Calu3 (cell line): ENCODE measurements at places on chromosomes 5 and 9. TPM values are rescaled to one million over a fixed set of nuclear protein-coding genes. Genes with fewer than 3 reads are reported as not detected.

PAPPA gene
- total RNA-seq: not detected in 2 replicates

ICE1 gene
- total RNA-seq: 27.8 and 29.8 TPM in 2 replicates

EPB41L4A gene
- total RNA-seq: 27.6 and 28.6 TPM in 2 replicates

MOB3B gene
- total RNA-seq: 7.6 and 10.8 TPM in 2 replicates

CTNND2 gene
- 19.6 and 23.0 TPM in 2 replicates for total RNA-seq

WNK2 gene
- 81.2 and 85.7 TPM in 2 replicates for total RNA-seq

CCDC152 gene
- total RNA-seq: 15.7 and 16.3 TPM in 2 replicates

ALDOB gene
- 7.1 and 7.4 TPM in 2 replicates for total RNA-seq

NANS gene
- total RNA-seq: 43.0 and 47.5 TPM in 2 replicates

F2RL1 gene
- 122 and 147 TPM in 2 replicates for total RNA-seq

- no peaks in the 10 kb centered on the region for H3K36me3 ChIP-seq
- H3K4me1 ChIP-seq: no peaks in the 10 kb centered on the region
- H3K27me3 ChIP-seq: peaks cover 66% of the 10 kb centered on the region
- DNase-seq: peak; percentile 53
- H3K4me3 ChIP-seq: no peak overlapping the region
Measured at GRCh38 chr5:150846654-150847333, 473 bp downstream of the IRGM start.

DNA sequence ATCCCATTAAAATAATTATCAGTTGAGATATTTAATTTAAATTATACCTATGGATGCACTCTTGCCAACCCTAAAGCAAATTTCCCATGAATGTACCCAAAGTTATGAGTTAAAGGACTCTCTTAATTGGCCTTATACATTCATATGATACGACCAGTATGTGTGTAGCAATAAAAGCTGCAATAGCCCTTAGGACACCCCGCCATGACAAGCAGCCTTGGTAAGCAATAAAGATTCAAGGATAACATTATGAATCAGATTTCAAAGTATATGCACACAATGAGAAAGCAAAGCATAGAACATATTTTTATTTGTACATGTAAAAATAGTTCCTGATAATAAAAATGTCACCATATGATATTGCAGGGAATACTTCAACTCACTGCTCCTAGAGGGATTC, 1699.3 kb upstream of the CDH9 start:
- H3K4me1 ChIP-seq: no peaks in the 10 kb centered on the region
- DNase-seq: no peak
- no peaks in the 10 kb centered on the region for H3K36me3 ChIP-seq
- H3K27me3 ChIP-seq: no peaks in the 10 kb centered on the region

DNA sequence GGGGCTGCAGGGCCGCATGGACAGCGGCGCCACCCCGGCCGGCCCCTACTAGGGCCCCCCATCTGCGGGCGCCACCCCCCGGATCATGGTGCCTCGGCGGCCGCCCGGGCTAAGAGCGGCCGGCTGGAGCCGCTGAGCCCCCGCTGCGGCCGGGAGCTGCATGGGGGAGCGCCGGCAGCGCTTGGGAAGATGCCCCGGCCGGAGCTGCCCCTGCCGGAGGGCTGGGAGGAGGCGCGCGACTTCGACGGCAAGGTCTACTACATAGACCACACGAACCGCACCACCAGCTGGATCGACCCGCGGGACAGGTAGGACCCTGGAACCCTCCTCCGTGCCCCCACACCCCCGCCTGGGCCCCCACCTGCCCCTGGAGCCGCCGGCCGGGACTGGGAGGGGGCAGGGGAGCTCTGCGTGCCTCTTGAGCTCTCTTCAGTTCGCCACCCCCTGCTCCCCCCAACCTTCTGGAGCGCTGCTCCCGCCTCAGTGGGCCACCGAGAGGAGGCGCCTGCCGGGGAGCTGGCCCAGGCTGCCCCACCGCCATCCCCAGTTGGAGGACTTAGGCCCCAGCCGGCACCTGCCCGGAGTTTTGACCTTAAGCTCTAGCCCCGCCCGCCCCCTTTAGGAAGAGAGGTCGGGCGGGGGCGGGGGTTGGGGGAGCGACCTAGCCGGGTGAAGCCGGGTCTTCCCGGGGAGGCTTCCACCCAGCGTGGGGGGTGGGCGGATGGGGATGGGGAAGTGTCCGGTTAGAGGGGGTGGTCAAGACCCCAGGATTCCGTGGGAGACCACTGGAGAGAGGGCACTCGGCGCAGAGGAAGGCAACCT, 730 bp downstream of the WWC1 start:
- H3K27me3 ChIP-seq: no peaks in the 10 kb centered on the region
- peak overlapping the region; percentile 97 for H3K4me3 ChIP-seq
- peaks cover 80% of the 10 kb centered on the region for H3K4me1 ChIP-seq
- peaks cover 85% of the 10 kb centered on the region for H3K36me3 ChIP-seq
- peak; percentile 60 for DNase-seq

DNA sequence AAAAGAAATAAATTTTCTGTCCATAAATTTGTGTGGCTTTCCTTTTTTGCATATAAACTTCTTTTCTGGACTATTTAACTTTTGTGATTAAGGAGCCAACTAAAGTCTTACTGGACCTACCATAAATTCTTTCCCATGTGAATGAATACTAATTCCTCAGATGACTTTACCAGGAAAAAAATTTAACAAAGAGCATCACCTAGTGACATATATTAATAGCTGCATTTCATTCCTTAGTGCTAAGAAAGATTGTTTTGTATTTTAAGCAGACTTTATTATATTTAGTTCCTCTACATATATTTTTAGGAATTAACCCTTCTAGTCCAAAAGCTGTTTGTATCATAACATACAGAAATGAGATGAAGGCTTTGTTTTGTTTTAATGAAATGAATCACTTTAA, 64.4 kb downstream of the C9orf85 start:
- no peak overlapping the region for H3K27ac ChIP-seq
- no peak overlapping the region for H3K4me3 ChIP-seq
- H3K27me3 ChIP-seq: no peaks in the 10 kb centered on the region
- no peaks in the 10 kb centered on the region for H3K4me1 ChIP-seq

GRCh38 chr5:22651355-22651754, 201.8 kb downstream of the CDH12 start:
- no peaks in the 10 kb centered on the region for H3K36me3 ChIP-seq
- H3K27me3 ChIP-seq: no peaks in the 10 kb centered on the region
- peaks cover 9% of the 10 kb centered on the region for H3K4me1 ChIP-seq
- H3K27ac ChIP-seq: no peak overlapping the region

GRCh38 chr5:158921441-158922262, 178.1 kb downstream of the EBF1 start:
- no peaks in the 10 kb centered on the region for H3K4me1 ChIP-seq
- peaks cover 90% of the 10 kb centered on the region for H3K27me3 ChIP-seq
- no peak for DNase-seq
- H3K4me3 ChIP-seq: no peak overlapping the region

GRCh38 chr9:132201139-132201538, 39.3 kb downstream of the NTNG2 start:
- no peak overlapping the region for H3K27ac ChIP-seq
- H3K4me1 ChIP-seq: no peaks in the 10 kb centered on the region
- H3K4me3 ChIP-seq: no peak overlapping the region
- H3K27me3 ChIP-seq: peaks cover 72% of the 10 kb centered on the region
- no peak for DNase-seq

GRCh38 chr9:38670542-38671371, 49.2 kb downstream of the FAM240B start:
- no peak overlapping the region for H3K27ac ChIP-seq
- no peak overlapping the region for H3K4me3 ChIP-seq
- H3K36me3 ChIP-seq: no peaks in the 10 kb centered on the region
- DNase-seq: no peak

DNA sequence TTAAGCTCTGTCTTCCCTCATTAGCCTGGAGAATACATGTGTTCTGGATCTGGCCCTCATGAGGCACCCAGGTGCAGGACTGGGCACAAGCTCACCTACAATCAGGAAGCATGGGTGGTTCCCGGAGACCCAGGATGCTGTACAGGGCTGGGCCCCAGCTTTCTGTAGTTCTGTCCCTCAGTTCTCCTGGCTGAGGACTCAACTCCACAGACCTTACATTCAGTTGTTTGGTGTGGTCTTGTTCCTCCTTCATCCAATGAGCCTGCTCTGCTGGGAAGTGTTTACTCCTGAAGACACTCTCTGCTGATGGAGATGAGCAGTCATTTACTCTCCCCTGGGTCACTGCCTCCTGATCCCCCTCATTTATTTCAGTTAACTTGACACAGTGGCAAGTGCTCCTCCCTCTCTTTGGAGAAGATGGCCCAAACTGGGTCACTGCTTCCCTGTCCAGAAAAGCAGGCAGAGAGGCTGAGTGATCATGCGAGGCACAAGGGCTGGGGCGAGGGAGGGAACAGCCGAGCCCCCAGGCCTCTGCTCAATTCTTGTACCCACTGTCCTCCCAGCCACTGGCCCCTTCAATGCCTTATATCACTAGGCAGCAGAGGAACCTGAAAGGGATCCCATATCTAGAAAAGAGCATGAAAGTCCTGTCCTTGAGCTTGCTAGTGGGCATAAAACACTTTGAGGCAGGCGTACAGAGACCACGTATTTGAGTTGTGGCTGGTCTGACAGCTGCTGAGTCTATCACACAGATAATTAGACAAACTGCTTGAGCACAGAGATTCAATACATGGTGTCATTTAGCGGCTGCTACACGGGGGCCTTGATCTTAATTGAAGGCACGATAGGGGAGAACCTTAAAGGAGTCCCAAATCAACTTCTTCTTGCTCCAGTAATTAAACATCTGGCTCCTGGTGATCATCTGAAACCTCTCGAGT, 221.7 kb downstream of the FSTL4 start:
- H3K4me3 ChIP-seq: no peak overlapping the region
- H3K27ac ChIP-seq: no peak overlapping the region
- no peaks in the 10 kb centered on the region for H3K4me1 ChIP-seq
- DNase-seq: no peak
- H3K36me3 ChIP-seq: no peaks in the 10 kb centered on the region
- H3K27me3 ChIP-seq: peaks cover 86% of the 10 kb centered on the region

DNA sequence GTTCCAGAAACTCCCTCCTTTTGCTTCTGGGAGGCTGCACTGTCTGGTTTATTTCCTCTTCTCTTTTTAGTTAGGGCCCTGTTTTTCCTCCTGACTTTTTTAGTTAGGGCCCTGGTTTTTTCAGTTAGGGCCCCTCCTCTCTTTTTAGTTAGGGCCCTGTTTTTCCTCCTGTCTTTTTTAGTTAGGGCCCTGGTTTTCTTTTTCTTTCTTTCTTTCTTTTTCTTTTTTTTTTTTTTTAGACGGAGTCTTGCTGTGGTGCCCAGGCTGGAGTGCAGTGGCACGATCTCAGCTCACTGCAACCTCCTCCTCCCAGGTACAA, 15.1 kb downstream of the GSN start:
- no peaks in the 10 kb centered on the region for H3K27me3 ChIP-seq
- DNase-seq: no peak
- peak overlapping the region; percentile 98 for H3K27ac ChIP-seq
- peaks cover 54% of the 10 kb centered on the region for H3K36me3 ChIP-seq
- peaks cover 81% of the 10 kb centered on the region for H3K4me1 ChIP-seq

DNA sequence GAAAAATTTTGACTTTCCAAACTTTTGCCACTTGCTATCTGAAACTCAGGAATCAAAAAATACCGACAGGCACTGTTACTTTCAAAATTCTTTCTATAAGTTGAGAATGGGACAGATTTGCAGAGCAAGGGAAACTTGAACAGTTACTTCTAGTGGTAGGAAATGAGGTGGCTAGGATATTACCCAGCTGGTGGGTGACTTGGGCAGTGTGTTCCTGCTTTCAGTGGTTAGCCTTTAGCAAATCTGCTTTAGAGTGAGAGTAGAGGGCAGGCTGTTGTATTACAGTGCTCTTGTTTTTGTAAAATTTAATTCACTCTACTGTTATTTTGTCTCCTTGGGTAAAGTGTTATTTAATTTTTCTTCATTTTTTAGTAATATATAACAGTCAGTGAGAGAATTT, 40.2 kb upstream of the ROPN1L start:
- H3K4me1 ChIP-seq: no peaks in the 10 kb centered on the region
- no peak overlapping the region for H3K27ac ChIP-seq
- H3K27me3 ChIP-seq: no peaks in the 10 kb centered on the region
- peaks cover 26% of the 10 kb centered on the region for H3K36me3 ChIP-seq
- DNase-seq: no peak
- H3K4me3 ChIP-seq: no peak overlapping the region

- no peak for DNase-seq
- no peak overlapping the region for H3K27ac ChIP-seq
- no peak overlapping the region for H3K4me3 ChIP-seq
- peaks cover 8% of the 10 kb centered on the region for H3K4me1 ChIP-seq
Measured at GRCh38 chr9:14147738-14148137, 166.2 kb downstream of the NFIB start.

DNA sequence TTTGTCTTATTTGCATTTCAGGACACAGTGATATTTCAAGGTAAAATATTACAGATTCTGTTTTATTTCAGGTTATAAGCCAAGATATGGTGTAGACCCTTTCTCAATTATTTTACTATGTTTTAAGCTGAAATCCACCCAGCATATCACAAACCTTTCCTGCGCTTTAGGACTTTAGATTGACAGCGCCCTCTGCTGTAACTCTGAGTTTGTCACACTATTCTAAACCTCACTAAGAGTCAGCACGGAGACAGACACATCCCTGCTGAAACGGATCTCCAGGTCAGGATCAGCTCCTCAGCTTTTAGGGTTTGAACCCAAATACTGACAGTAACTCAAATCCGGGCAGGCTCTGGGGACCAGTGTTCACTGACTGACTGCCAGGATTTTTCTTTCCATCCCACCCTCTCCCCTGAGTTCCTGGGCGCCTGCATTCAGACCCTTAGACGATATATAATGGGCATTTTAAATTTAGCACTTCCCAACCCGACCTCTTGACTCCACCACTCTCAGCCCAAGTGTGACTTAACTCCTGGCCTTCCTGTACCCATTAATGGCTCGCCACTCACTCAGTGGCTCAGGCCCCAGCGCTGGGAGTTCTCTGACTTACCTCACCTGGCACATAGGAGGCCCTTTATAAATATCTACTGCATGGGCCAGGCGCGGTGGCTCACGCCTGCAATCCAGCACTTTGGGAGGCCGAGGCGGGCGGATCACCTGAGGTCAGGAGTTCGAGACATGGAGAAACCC, 33.5 kb downstream of the TLX3 start:
- no peak overlapping the region for H3K4me3 ChIP-seq
- no peaks in the 10 kb centered on the region for H3K27me3 ChIP-seq
- H3K27ac ChIP-seq: no peak overlapping the region
- peak; percentile 66 for DNase-seq

- no peaks in the 10 kb centered on the region for H3K27me3 ChIP-seq
- no peak overlapping the region for H3K27ac ChIP-seq
- H3K36me3 ChIP-seq: no peaks in the 10 kb centered on the region
- DNase-seq: no peak
- H3K4me1 ChIP-seq: no peaks in the 10 kb centered on the region
Measured at GRCh38 chr5:8316608-8317280, 447.8 kb downstream of the MTRR start.

- H3K36me3 ChIP-seq: peaks cover 36% of the 10 kb centered on the region
- DNase-seq: peak; percentile 77
- H3K27ac ChIP-seq: peak within 1 kb of the TSS; percentile 88
- H3K4me3 ChIP-seq: peak within 1 kb of the TSS; percentile 80
- peaks cover 21% of the 10 kb centered on the region for H3K4me1 ChIP-seq
Measured at GRCh38 chr9:112332977-112333638, at the start of gene PTBP3. Gene PTBP3 (minus strand): TSS chr9:112333619. CDS start chr9:112297865, 35,754 bp downstream.
